Panc1 (cell line): ENCODE measurements at places on chromosomes 7 and 10.

DNA sequence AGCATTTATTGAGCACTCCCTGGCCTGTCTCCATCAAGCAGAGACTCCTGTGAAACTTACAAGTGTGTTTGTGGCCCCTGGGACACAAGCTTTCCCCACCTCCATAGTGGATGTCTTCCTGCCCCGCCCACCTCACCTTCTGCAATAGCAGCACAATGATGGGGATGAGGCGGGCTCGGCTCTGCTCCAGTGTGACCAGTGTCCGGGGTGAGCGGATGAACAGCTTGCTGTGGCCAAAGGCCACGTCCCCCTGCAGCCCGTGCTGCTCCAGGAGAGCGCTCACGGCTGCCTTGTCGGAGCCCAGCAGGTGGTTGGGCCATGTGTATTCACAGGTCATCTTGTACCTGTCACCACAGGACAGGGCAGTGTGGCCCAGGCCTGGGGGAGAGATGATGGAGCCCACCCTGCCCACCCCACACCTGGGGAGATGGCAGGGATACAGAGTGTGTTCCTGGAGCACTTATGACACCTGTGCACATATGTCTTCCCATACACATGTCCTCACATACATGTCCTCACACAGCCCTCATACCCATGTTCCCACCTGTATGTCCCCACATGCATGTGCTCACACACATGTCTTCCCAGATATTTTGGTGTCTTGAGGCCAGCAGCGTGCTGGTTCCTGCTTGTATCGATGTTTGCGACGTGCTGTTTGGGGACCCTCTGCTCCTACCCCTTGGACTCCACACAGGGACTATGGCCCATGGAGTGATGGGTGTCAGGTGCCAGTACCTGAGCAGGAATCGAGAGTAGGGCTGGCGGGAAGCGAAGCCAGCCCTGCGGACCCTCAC, 12.7 kb downstream of the MYO1G start:
- no peak for DNase-seq

- DNase-seq, result no peak
Observed at GRCh38 chr10:71796749-71797405, 23.6 kb upstream of the VSIR start.

DNA sequence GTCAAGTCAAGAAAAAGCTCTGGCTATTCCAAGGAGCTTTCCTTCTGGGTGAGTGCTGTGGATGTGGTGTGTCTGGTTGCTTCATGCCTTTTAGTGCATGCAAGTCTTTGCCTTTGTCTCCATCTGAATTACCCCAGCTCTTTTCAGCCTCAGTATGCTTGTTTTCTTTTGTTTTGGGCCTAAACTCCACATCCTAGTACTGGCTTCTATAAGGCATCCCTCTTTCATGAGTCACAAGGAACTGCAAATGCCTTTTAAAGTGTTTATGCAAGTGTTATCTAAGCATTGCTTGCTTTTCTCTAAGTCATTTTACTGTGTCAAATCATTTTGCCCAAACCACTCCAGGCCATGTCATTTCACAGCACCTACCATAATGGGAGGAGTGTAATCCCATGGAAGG, 132.1 kb downstream of the PLCE1 start:
- no peak for DNase-seq

GRCh38 chr7:27971171-27971812, 209.3 kb downstream of the JAZF1 start:
- no peak for DNase-seq

GRCh38 chr7:45145881-45146280, 11.7 kb upstream of the RAMP3 start:
- no peak for DNase-seq

GRCh38 chr7:100044718-100045117, 4.9 kb upstream of the ZSCAN21 start:
- no peak for DNase-seq

DNA sequence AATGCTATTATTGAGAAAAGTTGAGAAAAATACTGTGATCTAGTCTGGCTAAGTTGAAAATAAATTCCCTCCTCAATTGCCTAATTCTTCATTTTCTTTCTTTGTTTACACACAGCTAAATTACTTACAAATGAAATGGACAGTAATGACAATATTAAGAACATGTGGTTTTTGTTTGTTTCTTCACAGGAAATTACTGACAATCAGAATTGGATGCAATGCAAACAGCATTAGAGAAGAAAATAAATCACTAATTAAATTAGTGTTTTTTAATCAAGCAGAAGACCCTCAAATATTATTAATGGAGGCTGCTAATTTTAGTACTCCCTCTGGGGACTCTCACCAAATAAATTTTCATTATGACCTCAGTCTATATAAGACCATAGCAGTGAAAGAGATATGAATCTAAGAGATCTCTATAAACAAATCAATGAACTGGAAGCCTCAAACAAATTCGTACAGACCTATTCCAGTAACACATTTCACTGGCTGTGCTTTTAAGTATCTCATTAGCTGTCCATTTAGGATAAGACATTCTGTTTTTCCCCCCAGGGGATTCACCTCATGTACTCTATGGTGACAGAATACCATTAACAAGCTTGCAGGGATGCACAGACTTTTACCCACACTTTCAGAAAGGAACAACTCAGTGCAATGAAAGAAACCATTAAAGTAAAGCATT, 202.0 kb upstream of the DGKB start:
- no peak for DNase-seq

DNA sequence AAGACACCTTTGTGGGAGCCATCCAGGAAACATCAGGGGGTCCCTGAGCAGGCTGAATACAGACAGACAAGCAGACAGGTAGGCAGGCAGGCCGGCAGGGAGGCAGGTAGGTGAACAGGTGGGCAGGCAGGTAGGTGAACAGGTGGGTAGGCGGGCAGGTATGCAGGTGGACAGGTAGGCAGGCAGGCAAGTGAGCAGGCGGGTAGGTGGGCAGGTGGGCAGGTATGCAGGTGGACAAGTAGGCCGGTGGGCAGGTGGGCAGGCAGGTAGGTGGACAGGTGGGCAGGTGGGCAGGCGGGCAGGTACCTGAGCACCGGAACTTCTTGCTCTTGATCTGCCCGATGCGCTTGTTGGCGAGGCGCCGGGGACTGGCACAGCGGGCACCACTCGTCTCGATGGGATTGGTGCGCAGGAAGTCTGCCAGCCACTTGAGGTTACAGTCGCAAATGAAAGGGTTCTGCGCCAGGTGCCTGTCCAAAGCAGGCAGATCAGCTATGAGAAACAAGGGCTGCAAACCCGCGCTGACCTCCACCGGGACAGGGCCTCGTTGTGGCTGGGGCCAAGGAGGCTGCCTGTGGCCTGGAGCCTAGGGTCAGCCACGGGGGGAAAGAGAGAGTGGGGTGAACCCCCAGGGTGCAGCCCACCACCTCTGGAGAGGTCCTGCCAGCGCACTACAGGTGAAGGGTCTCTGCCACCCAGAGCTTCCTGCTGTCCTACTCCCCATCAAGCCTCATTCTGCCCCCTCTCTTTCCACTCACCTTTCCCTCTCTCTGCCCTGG, 136.9 kb downstream of the SLIT1 start:
- no peak for DNase-seq

GRCh38 chr7:110486549-110486948, 604.4 kb upstream of the LRRN3 start:
- DNase-seq, result no peak

DNA sequence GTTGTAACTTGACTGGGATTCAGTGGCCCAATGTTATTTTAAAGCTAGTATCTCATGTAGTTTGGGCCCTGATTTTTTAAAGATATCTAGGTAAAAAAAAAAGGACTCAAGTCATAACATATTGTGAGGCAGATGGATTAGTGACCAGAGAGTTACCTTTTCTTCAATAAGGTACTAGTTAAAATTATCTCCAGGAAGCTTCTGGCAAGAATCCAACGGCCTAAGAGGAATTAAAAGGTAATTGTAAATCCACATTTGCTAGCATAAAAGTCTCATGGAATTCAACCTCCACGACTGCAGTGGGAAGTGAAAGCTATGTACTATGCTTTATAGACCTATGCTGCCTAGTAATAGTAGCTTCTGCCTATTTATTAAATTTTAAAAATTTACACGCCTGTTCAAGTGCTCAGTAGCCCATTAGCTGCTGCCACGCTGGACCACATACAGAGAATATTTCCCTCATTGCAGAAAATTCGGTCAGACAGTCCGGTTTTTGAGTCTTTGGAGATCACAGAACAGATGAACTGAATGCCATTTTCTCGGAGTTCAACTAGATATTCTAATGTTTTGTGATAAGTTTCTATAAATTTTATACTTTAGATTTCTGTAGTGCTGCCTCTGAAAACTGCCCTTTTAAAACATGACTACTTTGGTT, 118.4 kb downstream of the NSUN6 start:
- no peak for DNase-seq

GRCh38 chr10:86257683-86258082, 108.9 kb downstream of the GRID1 start:
- no peak for DNase-seq

GRCh38 chr7:54260941-54261371, 281.2 kb upstream of the VSTM2A start:
- no peak for DNase-seq

- no peak for DNase-seq
Observed at GRCh38 chr10:95260909-95261552, 29.8 kb downstream of the PDLIM1 start.

DNA sequence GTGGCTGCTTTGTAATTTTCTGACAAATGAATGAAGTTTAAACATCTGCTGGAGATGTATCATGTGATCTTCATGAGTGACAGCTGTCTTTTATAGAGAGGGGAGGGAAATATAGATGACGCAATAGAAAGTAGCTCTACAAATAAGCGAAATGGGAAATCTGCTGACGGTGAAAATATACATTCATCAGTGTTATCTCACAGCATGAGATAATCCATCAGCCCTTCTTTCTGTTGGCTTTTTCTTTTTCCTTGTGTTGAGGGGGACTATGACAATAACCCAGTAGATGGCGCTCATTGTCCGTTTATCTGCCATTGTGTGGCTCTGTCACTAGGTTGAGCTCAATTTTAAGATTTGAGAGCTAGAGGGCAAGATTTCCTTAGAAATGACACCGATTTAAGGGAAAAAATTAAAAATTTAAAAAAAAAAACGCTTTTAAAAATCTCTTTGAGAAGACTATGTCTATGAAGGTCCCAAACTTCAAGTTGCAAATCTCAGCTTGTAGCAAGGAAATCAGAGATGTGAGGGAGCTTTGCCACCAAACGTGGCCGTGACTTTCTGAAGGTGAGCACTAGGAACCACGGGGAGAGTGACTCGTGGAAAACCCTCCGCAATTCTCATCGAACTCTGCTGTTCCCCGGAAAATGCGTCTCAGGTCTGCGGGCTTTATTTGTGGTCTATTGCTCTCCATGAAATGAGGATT, 114.6 kb upstream of the SFMBT2 start:
- peak; percentile 62 for DNase-seq

DNA sequence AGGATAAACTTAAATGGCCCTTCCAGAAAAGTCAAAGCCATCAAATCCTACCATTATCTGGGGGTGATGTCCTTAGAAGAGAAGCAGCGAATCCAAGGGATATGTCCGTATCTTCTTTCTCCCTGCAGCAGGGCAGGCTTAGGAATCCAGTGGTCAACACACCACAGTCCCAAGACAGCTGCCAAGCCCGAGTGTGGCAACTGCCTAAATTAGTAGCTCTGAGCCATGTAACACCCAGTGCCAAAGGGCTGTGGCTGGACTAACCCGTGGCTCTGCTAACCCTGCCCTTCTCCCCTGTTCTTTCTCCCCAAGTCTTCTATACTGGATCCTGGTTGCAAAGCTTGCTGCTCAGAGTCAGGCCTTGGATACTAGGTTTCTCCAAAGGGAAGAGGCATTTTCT, 74.8 kb downstream of the CDK1 start:
- no peak for DNase-seq

GRCh38 chr10:59393349-59393748, 31.0 kb upstream of the FAM13C start:
- no peak for DNase-seq
